ENCODE measurements at places on chromosomes 4 and X.

DNA sequence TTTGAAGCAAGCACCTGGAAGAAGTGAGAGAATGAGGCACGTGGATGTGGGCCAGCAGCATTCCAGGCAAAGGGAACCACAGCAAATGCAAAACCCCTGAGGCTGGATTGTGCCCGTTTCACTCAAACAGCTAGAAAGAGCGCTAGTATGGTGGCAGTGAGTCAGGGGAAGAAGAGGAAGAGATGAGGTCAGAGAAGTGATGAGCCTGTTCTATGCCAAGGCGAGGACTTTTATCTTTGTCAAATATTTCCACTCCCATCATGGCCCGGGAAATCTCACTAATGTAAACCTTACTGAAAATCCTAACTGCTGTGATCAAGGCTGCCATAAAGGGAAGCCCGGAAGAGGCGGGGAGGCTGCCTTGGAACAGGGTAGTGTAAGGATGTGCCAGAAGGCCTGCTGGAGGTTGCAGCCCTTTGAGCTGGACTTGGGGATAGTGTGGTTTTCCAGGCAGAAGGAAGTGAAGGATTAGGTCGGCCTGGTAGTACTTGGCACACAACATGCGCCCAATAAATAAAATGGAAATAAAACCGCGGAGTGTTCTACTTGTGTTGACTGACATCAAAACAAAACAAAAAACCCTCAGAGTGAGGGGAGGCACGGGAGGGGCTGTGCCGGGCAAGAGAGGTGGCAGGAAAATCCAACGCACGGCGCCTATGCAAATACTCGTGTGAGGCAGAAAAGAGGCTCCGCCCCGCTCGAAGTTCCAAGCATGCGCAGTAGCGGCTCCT lies 1.2 kb upstream of the CDK16 start:
- no peak for DNase-seq

DNA sequence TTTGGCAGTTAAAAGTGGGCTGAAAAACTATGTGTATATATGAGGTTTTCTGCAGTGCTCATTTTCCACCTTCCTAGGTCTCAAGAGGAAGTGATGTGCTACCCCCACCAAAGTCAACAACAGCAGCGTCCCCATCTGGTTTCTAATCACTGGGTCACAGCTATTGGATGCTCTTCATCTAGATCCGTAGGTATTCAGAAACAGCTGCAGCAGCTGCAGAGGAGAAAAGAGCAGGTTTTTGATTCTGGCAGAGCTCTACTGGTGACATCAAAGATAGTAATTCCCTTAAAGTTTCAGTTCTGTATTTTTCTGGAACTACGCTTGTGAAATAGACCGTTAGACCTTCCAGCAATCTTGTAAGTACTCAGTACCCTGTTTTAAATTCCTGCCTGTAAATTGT lies 5.8 kb upstream of the GUCY2F start:
- DNase-seq: no peak

DNA sequence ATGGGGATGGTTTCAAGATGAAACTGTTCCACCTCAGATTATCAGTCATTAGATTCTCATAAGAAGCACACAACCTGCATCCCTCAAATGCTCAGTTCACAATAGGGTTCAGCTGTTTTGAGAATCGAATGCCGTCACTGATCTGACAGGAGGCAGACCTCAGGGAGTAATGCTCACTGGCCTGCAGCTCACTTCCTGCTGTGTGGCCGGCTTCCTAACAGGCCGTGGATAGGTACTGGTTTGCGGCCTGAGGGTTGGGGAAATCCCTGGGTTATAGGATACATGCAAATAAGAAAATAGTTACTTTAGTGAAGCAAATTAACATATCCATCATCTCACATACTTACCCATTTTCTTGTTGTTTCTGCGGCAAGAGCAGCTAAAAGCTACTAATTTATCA lies 160.4 kb downstream of the MAD2L1 start:
- DNase-seq: no peak

- no peak for DNase-seq
Measured at GRCh38 chr4:41215155-41215554, 813 bp upstream of the APBB2 start.

DNA sequence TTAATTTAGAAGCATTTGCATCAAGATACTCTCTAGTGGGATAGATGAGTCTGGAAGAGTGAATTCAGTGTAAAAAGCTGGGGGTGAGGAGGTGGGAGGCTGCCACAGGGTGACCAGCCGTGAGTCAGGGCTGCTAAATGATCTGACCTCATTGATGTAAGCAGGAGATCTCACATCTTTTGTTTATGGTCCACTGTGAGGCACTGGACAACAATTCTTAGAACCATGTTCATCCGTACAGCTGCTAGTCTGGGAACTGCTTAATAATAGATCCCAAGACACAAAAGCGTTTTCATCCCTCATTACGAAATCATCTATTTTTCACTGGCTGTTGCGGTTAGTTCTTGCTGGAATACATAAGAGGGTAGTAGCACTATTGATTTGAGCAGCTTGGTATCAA lies 14.1 kb downstream of the KLF3 start:
- no peak for DNase-seq

DNA sequence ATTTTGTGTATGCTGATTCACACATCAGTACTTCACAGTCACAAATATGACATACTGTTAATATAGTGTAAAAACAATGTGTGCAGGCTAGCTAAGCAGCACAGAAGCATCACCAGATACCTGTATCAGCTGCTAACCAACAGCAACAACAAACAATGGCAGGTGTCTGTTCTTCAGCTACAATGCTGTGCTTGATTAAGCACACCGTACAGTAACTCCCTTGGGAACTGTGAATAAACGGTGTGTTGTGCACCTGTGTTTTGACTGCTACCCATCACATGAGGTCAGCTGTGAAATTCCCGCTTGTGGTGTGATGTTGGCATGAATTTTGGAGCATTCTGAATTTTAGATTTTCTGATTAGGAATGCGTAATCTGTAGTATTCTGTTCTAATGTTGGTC lies 379.7 kb upstream of the FAT1 start:
- DNase-seq: no peak

- DNase-seq: no peak
Measured at GRCh38 chr4:8606476-8606875, 13.9 kb downstream of the CPZ start.

GRCh38 chr4:118743867-118744266 lies 58.7 kb downstream of the METTL14 start:
- no peak for DNase-seq

DNA sequence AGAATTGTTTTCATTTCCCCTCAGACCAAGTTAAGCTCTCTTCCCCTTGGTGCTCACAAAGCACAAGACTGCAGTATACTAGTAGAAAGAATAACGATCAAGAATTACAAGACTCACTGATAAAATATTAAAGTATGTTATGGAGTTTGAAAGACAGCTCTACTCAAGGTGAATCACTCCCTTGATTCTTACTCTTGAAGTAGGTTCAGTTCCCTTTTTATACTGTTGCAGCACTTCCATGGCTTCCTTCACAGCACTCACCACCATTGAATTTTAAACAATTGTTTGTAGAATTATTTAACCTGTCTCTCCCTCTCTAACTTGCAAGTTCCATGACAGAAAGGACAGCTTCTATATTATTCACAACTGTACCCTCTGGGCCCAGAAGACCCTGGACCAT lies 42.2 kb downstream of the CASK start:
- no peak for DNase-seq

DNA sequence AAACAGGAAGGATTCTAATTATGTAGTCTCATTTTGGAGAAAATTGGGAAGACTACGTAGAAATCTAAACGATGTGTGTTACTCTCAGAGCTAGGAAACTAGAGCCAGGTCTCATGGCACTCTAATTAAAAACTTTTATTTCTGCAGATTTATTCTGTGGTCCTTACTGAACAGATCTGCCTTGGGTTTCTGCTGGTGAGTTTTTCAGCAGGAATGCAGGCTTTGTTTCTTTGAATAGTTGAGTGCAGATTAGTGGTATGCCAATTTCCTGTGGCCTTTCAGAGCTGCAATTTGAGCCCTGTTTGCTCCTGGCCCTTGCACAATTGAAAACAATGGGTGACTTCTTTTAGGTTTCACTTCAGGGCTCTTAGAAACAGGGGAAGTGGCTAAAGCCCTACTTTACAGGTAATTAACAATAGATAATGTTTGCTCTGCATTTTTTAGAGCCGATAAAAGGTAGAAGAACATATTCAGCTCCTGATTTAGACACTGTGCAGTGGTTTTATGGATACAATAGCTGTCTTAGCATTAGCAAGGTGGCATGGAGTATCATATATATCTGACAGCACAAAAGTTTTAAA lies 21.8 kb downstream of the SPRY1 start:
- DNase-seq: peak; percentile 22
